NCI-H748 treated with DMSO at 0.1 percent for 48 hours (cell line): ENCODE measurements at places on chromosomes 11 and 22.

- DNase-seq: no peak
Measured at GRCh38 chr11:57167125-57167846, 14.5 kb upstream of the LRRC55 start.

DNA sequence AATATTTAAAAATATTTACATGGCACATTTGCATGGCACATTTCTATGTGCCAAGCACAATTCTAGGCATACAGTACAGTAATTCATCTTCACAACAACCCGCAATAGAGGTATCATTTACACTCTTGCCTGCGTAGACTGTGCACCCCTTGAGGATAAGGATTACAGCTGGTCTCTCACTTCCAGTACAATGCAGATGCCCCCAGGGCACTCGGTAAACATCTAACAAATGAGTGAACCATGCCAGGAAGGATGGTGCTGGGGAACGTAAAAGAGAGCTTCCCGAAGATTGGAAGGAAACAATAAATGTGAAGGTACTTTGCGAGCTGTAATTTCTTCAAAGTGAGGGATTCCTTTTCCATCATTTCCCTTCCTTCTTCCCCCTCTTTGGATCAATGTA, 1.3 kb downstream of the PRPF19 start:
- no peak for DNase-seq

DNA sequence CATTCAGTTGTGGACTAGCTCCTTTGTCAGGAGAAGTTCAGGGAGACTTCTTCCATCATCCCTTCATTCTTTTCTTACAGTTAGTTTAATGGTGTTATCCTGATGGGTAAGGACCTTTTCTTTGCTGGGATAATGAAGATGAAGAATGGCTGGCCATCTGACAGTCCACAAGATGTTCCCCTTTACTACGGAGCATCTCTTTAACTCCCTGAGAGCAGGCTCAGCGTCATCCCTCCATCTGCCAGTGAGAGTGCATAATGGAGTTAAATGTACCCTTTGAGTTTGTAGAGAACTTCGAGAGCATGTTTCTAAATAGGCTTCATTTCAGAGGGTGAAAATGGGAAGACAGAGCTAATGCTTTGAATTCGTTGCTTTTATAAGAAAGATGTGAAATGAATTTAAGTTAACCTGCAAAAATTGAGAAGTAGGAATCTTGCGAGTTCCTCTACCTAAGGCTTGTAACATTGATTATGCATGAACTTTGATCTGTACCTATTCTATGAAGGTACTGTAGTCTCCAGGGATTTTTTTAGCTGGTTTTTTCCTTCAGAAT, 1.7 kb downstream of the EP300 start:
- DNase-seq: no peak

DNA sequence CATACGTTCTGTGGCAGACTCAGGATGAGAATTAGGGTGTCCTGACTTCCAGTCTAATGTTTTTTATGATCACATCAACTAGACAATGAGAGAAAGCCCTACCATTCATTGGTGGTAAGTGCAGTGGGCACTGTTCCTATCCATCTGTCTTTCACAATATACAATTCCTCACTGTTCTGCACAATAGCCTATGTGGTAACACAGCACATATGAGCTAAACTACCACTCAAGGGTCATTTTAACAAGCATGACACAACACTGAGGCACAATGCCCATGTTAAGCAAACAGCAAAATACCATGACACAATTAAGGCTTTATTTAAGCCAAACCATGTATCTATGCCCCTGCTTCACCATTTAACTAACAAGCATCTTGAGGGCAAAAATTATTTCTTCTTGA, 52.3 kb downstream of the SIK3 start:
- DNase-seq: no peak

DNA sequence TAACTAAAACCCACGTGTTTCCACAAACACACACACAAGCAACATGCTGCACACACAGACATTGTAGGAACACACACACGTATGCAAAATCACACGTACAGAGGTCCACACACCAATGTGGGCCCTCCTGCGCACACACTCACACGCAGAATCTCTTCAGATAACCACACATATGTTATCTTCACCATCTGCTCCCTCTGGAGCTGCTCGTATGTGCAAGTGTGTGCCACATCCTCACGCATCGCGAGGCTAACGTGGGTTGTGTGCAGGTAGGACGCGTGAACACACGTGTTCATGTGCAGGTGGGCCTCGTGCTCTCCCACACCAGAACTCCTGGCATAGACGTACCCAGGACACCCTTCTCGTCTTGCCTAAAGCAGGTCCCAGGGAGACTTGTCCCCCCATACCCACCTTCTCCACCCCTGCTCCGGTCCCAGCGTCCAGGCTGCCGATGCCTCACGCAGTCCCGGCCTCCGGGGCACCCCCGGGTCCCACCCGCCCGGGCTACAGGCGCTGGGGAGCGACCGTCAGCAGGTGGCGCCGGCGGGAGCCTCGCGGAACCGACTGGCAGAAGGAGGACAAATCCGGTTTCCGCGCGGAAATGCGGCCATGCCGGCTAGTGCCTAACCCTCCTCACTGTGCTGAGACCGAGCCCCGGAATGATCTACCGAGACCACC, 10.3 kb upstream of the IGSF9B start:
- DNase-seq: no peak

- DNase-seq: peak; percentile 26
Measured at GRCh38 chr11:115334932-115335788, 169.1 kb downstream of the CADM1 start.

DNA sequence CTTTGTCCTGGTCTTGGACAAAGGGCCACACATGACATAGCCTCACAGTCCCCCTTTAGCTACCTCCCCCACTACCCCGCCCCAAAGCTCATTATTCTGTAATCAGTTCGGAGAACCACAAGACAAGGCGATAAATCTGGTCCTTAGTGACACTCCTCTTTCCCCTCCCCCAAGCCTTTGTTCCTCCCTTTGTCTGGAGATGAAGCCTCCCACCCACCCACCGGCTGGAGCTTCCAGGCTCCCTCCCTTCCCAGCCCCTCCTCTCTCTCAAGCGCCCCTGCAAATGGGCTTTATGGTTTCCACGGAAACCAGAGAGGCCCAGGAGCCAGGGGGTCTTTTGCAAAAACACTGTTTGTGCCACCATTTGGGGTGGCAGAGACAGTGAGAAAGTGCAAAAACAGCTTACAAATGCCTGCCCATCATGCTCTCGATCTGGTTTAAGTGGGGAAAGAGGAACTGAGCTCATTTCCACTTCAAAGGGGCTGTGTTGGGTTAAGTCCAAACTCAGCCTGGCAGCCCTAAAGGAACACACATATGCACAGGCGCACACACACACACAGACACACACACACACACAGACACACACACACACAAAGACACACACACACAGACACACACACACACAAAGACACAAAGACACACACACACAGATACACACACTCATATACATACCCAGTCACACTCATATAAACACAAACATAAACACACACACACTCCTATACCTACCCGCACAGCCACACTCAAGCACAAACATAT, 23.5 kb downstream of the APLNR start:
- peak; percentile 61 for DNase-seq

DNA sequence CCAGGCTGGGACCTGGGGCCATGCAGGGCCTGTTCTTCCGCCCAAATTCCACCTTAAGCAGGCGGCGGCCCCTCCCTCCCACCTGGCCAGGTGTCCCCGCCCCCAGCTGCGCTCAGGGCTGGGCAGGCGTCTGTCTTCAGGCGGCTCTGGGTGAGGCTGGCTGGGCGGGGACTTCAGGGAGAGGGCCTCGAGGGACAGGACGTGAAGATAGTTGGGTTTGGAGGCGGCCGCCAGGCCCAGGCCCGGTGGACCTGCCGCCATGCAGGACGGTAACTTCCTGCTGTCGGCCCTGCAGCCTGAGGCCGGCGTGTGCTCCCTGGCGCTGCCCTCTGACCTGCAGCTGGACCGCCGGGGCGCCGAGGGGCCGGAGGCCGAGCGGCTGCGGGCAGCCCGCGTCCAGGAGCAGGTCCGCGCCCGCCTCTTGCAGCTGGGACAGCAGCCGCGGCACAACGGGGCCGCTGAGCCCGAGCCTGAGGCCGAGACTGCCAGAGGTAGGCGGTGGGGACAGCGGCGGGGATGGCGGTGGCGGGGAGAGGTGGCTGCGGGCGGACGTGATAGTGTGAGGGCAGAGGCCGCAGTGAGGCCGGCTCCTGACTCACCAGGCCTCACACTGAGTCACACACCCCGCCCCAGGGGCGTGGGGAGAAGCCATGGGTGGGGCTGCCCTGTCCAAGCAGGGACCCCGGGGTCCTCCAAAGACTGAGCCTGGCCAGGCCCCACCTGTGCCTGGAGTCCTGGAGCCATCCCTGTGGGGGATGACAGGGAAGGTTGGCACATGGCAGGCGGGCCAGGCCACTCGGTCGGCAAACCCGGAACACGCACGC, at the start of gene PKP3:
TSS of gene PKP3 (plus strand) at position 176 of the 824 bp plus-strand sequence. CDS start at position 260, 84 bp downstream.
- no peak for DNase-seq

- DNase-seq: no peak
Measured at GRCh38 chr11:19121646-19122045, 4.7 kb downstream of the ZDHHC13 start.

GRCh38 chr11:102974552-102975280, 19.2 kb upstream of the MMP13 start:
- no peak for DNase-seq

GRCh38 chr11:12683874-12684273, 9.7 kb downstream of the TEAD1 start:
- no peak for DNase-seq

DNA sequence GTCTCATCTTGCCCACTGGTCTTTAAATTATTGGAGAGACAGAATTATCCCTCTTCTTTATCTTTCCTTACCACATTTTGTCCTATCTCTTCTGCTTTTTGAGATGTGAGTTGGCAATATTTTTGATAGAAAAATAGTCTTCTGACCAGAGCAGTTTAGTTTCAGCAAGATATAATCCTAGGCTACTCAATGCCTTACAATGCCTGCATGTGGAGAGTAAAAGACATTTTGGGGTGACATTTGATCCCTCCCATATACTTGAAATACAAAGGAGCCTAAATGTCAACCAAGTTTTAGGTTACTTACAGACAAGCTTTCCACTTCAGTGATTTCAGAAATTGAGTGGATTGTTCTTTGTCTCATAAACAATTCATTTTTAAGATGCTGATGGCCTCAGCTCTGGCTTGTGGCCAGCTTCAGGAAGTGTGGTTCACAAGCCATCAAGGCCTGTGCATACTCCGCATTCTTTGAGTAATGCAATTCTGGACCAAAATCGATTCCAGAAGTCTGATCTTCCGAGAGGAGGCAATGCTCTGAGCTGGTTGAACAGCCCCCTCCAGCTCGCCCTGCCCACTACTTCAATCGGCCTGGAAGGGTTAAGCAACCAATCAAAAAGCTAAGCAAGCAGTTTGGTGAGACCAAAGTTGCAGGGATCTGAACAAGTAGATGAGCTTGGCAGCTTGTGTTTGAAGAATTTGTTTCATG, 274.4 kb downstream of the BLID start:
- no peak for DNase-seq

- DNase-seq: no peak
Measured at GRCh38 chr22:42942351-42942750, 72.6 kb downstream of the PACSIN2 start.

GRCh38 chr22:43827926-43828724, 16.0 kb upstream of the EFCAB6 start:
- DNase-seq: no peak

GRCh38 chr11:94325681-94326080, 21.3 kb downstream of the IZUMO1R start:
- peak; percentile 8 for DNase-seq

DNA sequence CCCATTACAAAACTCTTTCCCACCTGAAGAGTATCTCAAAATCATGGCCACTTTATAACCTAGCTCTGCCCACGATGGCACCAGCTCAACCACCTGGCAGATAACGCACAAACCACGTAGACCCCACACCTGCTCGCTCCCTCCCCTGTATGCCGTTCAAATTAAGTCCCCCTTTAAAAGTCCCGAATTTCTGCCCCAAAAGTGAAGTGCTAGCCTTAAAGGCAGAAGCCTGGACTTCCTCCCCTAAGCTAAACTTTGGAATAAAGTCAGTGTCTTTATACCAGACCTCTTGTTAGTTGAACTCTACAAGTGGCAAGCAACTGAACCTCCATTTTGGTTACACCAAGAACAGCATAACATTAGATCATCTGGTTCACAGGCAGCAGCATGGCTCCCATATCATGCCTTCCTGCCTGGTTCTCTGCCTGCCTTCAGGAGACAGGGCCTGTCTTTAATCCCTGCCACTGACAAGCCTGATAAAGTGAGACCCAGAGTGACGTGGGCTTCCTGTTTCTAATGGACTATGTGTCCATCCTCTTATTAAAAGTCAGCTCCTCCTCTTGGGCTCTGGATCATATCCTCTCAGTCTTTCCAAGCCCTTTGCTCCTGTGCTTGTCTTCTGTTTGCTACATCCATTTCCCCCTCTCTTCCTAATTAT, 32.6 kb upstream of the NNMT start:
- no peak for DNase-seq

- no peak for DNase-seq
Measured at GRCh38 chr22:47690166-47690565, 927.7 kb downstream of the TBC1D22A start.

DNA sequence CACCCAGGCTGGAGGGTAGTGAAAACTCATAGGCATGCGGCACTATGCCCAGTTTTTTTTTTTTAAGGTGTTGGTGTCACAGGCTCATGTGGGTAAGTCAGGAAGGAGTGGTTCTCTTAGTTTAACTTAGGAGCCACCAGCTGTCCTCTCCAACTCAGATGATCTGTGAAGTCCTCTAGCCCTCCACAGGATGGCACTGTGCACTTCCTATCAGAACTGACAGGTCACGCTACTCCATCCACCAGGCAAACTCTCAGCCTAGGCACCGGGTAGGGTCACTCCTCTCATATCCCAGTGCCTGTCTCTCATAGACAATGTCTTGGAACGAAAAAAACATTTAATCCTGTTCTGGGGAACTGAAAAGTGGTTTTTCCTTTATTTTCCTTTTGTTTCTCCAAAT, 16.5 kb downstream of the NAP1L4 start:
- no peak for DNase-seq

- DNase-seq: peak; percentile 4
Measured at GRCh38 chr11:78731027-78731426, 156.4 kb upstream of the NARS2 start.

DNA sequence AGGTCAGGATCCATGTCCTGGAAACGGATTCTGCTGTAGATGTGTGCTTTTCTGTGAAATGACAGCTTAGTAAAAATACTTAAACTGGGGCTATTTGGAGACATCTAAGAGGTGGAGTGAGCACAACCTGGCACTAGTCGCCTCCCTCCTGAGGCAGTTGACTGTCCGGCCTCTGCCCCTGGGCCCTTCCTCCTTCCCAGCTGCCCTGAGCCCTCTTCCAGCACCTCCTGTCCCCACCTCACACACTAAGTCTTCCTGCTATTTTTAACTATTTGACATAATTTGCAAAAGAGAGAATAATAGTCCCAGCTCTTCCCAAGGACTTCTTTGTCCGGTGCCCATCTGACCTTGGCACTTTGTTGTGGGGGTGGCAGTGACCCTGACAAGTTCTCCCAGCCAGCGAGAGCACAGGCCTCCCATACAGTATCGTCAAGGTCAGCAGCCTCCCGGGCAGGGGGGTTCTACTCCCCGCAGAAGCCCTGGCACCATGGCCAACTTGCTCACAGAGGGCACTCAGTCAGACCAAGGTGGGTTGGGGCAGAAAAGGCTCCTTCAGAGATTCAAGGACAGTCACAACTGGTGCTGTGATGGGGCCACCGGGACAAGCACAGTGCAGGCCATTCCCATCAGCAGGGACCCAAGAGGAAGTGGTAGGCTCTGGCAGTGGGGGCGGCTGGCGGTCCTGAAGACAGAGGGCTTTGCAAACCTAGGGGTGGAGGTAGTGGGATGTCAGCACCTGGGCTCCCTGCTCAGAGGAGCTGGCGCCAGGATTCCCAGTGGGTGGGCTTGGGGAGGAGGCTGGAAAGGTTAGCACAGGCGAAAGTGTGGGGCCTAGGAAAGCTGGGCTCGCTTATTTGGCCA, 5.5 kb upstream of the NEAT1 start:
- no peak for DNase-seq

- no peak for DNase-seq
Measured at GRCh38 chr11:78996007-78996406, 421.3 kb upstream of the NARS2 start.
